ENCODE measurements at places on chromosomes 11 and 22.

DNA sequence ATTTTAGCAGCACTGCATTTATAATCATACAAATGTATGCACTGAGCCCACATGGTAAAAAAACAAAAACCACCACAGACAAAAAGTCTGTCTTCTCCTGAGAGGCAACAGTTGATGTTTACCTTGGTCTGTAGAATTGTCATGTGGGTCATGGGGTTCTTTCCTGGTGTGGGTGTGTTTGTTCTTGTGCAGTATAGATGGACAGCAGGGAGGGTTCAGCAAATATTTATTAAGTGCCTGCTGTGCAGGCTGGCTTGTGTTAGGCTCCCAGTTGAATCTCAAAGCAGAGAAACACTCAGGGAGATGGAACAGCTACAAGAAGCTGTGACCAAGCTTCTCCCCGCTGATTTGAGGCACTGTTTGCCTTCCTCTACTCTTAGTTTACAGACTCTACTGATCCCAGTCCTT lies 82.2 kb downstream of the PISD start:
- DNase-seq: no peak

GRCh38 chr11:111792955-111793500 lies 26.8 kb upstream of the PPP2R1B start:
- no peak for DNase-seq

DNA sequence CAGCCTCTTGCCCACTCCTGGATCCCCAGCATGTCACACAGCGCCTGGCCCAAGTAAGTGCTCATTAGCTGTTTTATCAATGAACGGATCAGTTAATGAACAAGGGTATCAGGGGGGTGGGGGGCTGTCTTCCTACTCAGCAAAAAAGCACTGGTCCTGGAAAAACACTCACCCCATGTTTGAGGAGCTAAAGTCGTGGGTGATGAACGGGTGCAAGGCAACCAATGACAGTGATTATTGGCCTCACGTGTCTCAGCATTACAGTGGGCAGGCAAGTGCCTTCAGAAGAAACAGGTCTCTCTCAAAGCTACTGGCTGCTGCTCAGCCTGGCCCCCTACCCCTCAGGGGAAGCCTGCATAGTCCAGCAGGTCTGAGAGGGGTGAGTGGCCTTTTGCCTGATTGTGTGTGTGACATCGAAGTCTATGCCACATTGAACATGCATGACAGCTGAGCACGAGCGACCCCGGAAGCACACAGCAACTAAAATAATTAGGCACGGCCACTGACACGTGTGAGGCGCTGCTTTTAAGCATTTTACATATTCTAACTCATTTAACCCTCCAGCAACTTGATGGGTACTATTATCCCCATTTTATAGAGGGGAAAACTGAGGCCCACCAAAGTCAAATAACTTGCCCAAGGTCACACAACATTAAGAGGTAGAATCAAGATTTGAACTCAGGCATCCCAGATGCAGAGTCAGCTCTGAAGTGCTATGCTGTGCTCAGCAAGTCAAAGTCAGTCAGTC lies 2.6 kb upstream of the MS4A10 start:
- no peak for DNase-seq

- DNase-seq: peak; percentile 53
Measured at GRCh38 chr22:41919357-41920224, 4.7 kb upstream of the SHISA8 start.

DNA sequence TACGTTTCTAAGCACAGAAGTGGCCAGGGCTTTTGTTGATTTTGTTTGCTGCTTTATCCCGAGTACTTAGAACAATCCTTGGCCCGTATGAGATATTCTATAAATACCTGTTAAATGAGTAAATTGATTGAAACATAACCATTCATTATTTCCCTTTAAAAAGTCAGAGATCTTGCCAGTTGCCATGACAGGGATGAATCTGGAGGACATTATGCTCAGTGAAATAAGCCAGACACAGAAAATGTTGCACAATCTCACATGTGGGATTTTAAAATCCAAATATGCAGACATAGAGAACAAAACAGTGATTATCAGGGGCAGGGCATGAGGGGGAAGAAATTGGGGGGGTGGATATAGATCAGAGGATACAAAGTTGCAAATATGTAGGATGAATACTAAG lies 1240.1 kb downstream of the LRRC4C start:
- DNase-seq: no peak

DNA sequence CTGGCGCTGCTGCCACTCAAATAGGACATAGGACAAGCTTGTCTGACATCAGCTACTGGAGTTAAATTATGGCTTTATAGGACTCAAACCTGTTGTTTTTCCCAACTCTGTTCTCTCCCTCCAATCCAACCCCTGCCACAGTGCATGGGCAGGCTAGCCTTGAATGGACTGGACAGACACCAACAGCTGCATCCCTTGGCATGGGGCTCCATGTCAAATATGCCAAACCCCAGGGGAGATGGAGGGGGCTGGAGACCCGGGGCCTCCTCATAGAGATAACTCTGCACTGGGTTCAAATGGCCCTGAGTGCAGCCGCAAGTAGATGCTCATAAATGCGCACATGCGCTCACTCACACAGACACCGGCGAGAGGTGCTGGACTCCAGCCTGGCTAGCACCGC lies 28.9 kb downstream of the CD5 start:
- no peak for DNase-seq

DNA sequence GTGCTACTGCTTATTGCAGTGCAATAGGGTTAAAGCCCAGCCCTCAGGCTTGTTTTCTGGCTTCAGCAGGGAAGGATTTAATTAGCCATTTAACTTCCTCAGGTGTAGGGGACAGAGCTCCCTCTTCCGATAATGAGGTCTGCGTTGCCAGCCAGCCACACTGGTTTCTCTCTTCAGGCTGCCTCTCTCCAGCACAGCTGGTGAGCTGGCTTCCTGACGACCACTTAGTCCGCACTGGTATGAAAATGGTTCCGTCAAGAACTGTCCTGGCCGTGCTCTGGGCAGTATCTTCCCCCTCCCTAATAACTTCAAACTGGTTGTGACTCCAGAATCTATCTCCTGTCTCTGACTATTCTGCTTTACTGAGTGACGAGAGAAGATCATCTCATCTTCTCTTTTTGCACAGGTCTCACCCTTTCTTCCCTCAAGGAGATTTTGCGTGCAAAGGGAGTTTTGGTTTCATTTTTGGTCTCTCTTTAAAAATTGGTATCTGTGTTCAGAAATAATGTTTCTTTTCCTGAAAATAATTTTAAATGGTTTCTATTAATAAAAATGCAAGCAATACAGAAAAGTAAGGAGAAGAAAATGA lies 49.2 kb downstream of the CNTN5 start:
- no peak for DNase-seq

DNA sequence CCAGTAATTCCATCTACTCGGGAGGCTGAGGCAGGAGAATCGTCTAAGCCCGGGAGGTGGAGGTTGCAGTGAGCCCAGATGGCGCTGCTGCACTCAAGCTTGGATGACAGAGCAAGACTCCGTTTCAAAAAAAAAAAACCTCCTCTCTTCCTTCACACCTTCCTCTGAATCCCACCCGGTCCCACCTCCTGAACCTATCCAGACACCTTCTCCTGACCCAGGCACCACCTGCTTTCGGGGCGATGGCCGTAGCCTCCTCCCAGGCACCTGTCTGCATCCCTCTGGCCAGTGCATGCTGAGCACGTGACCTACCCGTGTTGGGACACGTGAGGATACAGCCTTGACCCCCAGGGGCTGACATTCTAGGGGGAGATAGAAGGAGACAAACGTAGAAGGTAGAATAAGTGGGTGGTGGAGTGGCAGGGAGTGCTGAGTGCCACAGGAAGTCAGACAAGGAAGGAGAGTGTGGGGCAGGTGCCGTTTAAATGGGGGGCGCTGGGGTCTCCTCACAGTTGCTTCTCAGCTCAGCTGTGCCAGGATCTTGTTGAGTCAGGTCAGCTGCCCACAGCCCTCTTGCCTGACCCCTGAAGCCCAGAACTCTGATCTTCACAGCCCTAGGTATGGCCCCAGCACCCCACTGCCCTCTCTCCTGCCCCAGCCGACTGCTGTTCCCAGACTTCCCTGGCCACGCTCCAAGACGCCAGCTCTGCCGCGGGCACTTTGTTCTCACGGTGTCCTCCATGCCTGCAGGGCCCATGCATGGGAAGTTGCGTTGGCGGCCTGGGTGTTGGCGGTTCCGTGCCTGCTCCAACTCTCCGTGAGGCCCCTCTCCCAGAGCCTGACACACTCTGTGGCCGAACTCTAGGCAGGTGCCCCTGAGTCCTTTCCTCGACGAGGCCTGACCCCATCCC lies 1.2 kb upstream of the MIOX start:
- DNase-seq: no peak

GRCh38 chr11:67373648-67374570 lies 511 bp upstream of the CLCF1 start:
- peak; percentile 58 for DNase-seq

GRCh38 chr11:1260023-1260501 lies 37.2 kb downstream of the MUC5B start:
- DNase-seq: peak; percentile 34

- DNase-seq: no peak
Measured at GRCh38 chr11:30258679-30259078, 27.9 kb downstream of the FSHB start.

GRCh38 chr11:12811861-12812260 lies 137.6 kb downstream of the TEAD1 start:
- no peak for DNase-seq

- DNase-seq: no peak
Measured at GRCh38 chr11:84958295-84958694, 668.8 kb downstream of the DLG2 start.

- DNase-seq: no peak
Measured at GRCh38 chr11:110373051-110373702, 56.6 kb upstream of the FDX1 start.

- DNase-seq: peak; percentile 22
Measured at GRCh38 chr11:17014321-17014832, at the start of gene PLEKHA7. Gene PLEKHA7, minus strand, starts transcription at chr11:17014414. Its CDS starts 13 bp downstream, at chr11:17014401.

DNA sequence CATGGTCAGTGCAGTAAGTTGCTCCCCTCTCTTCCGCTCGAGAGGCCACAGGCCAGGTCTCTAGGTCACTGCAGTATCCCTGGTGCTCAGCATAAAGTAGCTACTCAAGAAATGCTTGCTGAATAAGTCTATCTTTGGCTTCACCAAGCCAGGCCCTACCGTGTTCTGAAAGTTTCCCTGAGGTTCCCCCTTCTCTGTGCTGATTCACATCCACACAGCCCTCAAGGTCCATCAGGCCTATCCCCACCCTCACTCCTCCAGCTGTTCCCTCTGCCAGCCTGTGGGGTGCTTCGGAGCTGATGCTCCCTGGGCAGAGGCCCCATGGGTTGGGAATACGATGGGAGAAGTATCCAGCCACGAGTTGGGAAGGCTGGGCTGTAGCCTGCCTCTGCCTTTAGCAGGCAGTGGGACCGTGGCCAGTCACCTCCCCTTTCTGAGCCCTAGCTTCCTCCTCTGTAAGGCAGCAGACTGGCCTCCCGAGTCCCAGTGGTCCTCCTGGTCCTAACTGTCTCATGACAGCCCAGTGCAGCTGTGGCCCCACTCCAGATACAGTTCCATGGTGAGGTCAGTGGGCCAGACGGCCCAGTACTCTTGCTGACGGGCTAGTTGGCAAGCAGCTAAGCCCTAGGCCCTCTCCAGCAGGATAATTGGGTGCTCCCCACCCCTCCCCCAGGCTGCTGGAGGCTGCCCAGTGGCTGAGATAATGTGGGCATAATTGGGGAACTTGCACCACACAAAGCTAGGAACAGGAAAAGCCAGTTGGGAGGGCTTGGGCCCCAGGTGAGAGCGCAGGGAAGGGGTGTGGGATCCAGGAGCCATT lies 48.2 kb downstream of the NECTIN1 start:
- DNase-seq: no peak

- no peak for DNase-seq
Measured at GRCh38 chr11:47583844-47584243, 2.6 kb upstream of the FAM180B start.

- DNase-seq: no peak
Measured at GRCh38 chr11:34346551-34346950, 11.3 kb downstream of the ABTB2 start.

- no peak for DNase-seq
Measured at GRCh38 chr11:120834686-120835210, 189.2 kb upstream of the TBCEL start.

- no peak for DNase-seq
Measured at GRCh38 chr22:42961810-42962209, 53.1 kb downstream of the PACSIN2 start.

DNA sequence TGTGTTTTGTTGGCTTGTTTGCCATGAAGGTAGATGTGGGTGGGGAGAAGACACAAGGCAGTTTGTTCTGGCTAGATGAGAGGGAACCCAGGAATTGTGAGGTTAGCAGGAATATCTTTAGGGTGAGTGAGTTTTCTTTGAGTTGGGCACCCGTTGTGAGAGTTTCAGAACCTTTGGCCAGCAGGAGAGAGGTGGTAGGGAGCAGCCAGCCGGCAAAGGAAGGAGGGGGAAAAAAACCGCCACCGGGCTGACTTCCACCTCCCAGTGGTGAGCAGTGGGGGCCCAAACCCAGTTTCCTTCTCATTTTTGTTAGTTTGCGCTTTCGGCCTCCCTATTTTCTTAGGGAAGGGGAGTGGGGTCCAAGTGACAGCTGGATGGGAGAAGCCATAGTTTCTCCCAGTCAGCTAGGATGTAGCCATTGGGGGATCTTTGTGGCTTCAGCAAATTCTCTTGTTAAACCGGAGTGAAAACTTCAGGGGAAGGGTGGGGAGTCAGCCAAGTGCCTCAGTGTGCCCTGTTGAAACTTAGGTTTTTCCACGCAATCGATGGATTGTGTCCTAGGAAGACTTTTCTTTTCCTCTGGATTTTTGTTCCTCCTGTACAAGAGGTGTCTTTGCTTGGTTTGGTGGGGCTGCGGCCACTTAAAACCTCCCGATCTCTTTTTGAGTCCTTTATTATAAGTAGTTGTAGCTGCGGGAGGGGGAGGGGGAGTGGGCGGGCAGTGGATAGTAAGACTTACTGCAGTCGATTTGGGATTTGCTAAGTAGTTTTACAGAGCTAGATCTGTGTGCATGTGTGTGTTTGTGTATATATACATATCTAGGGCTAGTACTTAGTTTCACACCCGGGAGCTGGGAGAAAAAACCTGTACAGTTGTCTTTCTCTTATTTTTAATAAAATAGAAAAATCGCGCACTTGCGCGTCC lies 1.1 kb upstream of the GCAT start:
- no peak for DNase-seq

DNA sequence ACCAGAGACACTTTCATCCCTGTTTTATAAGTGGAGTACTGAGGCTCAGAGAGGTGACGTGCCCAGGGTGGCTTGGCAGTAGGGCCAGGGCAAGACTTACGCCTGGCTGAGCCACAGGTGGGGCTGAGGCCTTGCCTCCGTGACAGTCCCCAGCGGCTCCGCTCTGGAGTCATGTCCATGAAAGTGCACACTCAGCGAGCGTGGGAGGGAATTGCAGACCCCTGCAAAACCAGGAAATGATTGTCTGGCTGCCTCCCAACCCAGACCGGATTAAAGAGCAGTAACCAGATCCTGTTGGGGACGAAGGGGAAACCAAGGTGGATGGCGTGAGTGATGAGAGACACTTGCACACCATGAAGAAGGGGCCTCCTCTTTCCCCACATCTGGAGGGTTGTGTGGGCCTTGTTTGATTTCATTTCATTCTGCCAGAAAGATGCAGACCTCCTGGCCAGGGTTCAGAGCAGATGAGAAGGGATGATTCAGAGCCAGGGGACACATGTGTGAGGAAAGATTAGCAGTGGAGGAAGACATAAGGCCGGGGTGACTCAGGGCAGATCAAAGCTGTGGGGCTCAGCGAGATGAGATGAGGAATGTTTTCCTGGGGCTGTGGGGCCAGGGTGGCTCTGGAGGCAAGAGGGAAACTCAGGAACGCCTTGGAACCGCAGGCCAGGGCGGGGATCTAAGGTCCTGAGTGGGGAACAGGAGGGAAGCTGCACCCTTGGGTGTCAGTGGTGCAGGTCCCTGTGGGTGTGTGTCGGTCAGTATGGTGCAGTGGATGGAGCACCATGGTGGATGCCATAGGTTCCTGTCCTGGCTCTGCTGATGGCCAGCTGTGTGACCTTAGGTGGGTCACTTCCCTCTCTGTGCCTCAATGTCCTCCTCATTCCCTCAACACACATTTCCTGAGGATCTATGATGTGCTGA lies 29.9 kb upstream of the LRRC32 start:
- DNase-seq: no peak
